ENCODE measurements at places on chromosomes 2 and 18.

DNA sequence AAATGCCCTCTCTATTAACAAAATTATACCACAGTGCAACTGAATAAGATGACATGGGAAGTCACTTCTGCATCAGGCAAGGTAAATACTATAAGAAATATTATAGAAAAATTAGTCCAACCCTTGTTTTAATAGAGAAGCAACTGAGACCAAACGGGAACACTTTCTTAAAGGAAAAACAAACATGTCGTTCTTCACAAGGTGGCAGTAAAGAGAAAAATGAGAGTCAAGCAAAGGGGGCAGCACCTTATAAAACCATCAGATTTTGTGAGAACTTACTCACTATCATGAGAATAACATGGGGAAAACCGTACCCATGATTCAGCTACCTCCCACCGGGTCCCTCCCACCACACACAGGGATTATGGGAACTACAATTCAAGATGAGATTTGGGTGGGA lies 481.7 kb upstream of the CRIM1 start:
- no peak for DNase-seq

GRCh38 chr2:200406379-200406778 lies 99.9 kb downstream of the SPATS2L start:
- DNase-seq: no peak

DNA sequence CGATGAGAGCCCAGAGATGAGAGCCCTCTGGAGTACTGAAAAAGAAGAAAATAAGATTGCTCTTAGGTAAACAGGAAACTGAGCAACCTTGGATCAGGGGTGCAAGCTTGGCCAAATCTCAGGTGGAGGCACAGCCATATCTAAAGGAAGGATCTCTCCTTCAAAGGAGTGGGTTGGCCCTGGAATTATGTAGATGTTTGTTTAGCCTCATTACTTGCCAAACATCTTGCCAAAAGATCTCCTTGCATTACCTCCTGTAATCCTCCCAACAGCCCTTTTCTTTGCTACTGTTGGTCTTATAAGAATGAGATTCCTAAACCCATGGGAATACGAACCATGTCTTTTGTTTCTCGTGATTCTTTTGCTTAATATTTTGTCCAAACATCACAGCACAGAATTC lies 332.6 kb upstream of the NCKAP5 start:
- DNase-seq: no peak

- no peak for DNase-seq
Observed at GRCh38 chr18:9803063-9803697, 82.6 kb upstream of the TXNDC2 start.

DNA sequence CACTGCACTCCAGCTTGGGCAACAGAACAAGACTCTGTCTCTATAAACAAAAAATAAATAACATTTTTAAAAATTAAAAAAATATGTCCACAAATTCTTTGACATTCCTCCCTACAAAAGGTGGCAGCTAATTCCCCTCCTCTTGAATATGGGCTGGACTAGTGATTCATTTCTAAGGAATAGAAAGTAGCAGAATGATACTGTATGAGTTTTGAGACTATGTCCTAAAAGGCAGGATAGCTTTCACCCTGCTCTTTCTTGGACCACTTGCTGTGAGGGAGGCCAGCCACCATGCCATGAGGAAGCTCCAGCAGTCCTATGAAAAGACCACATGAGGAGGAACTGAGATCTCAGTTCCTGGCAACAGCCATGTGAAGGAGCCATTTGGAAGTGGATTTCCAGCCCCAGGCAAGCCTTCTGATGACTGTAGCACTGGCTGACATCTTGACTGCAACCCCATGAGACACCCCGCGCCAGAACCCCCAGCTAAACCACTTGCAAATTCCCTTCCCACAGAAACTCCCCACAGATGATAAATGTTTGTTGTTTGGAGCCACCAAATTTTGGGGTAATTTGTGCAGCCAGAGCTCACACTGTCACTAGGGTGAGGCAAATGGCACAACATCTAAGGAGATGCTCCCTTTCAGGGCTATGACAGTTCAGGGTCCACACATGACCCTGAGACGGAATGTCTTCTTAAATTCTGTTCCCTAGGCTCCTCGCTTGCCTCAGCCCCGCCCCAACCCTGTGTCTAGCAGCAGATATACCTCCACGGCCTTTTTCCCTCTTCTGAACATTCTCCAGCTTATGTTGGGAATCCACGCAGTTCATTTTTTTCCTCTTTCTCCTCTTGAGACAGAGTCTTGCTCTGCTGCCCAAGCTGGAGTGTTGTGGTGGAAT lies 17.1 kb upstream of the ATOH8 start:
- no peak for DNase-seq

- DNase-seq: no peak
Observed at GRCh38 chr2:40370007-40370395, 81.9 kb downstream of the SLC8A1 start.

- DNase-seq: no peak
Observed at GRCh38 chr2:165479856-165480255, 10.4 kb downstream of the CSRNP3 start.

- DNase-seq: no peak
Observed at GRCh38 chr2:44233450-44234128, 41.7 kb upstream of the SLC3A1 start.

- no peak for DNase-seq
Observed at GRCh38 chr2:9001778-9002177, 1.7 kb downstream of the MBOAT2 start.

GRCh38 chr2:189466046-189466445 lies 24.8 kb downstream of the WDR75 start:
- DNase-seq: no peak

GRCh38 chr2:128835974-128836373 lies 517.3 kb upstream of the HS6ST1 start:
- DNase-seq: no peak

GRCh38 chr18:22547807-22548561 lies 130.3 kb upstream of the CTAGE1 start:
- no peak for DNase-seq

DNA sequence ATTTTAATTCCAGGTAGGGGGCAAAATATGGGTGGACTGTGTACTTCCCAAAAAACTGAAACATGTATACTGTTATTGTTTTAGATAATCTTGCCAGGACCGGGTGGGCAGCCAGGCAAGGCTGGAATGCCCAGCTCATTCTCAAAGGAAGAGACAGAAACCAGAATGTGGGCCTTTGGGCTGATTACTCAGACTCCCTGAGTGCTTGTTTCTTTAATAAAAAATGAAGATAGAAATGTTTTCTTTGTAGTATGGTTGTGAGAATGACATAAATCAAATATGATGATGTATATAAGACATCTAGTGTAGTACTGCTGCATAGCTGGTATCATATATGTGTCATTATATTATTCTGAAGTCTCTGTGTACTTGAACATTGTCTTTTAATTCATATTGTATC lies 231.6 kb upstream of the NT5C1B start:
- DNase-seq: no peak

- DNase-seq: no peak
Observed at GRCh38 chr2:197804758-197805714, 643 bp downstream of the PLCL1 start.

GRCh38 chr2:69134306-69134945 lies 121.4 kb downstream of the ANTXR1 start:
- no peak for DNase-seq

DNA sequence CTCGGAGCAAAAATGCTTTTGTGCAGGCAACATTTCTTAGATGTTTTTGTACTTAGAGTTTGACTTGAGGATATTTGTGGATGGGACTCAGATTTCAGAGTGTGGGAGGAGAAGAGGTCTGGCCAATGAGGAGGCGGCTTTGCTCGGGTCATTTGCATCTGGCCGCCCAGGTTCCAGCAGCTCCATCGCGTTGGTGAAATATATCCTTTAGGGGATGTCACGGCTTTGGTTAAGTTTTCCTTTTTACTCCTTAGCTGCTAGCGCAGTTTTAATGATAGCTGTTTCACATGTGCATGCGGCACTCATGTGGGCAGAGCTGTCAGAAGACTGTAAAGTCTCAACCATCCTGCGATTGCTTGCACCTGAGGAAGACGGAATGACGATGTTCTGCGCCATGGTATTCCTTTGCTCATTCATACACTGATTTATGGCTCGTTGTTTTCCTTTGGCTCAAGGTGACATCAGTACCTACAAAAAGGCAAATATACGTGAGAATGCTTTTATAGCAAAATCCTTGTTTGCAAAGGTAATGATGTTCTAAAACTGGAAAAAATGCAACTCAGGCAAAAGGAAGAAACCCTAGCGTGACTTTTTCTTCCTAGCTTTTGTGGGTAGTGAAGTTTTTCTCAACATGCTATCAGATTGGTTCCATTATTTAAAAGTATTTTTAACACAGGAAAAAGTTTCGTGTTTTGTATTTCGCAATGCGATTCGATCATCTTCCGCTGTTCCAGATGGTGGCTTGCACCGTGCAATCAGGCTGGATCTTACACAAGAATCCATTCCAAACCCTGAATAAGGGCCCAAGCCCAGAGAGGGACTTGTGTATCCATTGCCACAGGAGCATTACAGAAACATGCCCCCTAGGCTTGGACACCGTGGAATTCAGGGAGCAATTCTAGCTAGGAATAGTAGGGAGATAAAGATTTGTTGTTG lies 70.5 kb upstream of the ZNF516 start:
- DNase-seq: no peak

DNA sequence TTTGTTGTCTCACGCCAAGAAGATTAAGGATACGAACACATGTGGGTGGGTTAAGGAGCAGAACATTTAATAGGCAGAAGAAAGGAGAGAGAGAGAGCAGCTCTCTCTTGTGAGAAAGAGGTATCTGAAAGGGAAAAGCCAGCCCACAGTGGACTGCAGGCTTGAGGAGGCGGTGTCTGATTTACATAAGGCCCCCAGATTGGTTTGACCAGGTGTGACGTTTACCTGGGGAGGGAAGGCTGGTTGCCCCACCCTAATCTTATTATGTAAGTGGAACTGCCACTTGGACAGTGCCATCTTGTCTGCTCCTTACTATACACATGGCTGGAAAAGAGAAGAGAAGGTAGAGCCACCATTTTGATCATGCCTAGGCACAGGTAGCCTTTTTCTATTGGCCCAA lies 189.2 kb downstream of the NCK2 start:
- DNase-seq: no peak

- no peak for DNase-seq
Observed at GRCh38 chr18:78160961-78161656, 818.5 kb upstream of the SALL3 start.

DNA sequence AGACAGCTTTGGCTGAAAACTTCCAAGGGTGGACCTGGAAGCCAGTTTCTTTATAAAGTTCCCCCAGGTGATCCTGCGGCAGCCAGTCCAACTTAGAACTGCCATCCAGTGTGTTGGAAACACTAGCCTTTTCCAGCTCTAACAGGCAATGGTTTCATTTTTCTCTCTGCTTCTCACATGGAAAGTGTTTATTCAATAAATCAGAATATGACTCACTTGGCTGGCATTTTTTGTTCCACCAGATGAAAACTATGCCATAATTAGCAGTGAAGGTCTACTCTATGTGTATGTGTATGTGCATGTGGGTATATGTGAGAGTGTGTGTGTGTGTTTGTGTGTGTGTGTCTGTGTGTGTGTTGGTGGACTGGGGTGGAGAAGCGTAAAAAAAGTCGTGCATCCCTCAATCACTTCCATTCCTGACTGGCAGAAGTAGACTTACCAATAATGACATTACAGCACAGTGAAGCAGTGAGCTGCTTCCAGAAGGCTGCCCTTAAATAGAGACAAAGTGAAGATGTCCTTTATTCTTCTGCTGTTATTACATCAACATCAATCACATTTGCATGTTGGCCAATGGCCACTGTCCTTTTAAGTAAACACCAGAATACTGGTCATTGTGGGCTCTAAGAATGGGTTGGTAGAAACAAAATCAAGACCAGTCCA lies 90.9 kb upstream of the SETBP1 start:
- no peak for DNase-seq

GRCh38 chr2:84187258-84187657 lies 271.8 kb downstream of the SUCLG1 start:
- no peak for DNase-seq

Data from GM18507 (cell line).